ENCODE measurements at places on chromosomes 3 and 15.

GRCh38 chr3:57169108-57169507 lies 4.0 kb upstream of the IL17RD start:
- no peak for DNase-seq

DNA sequence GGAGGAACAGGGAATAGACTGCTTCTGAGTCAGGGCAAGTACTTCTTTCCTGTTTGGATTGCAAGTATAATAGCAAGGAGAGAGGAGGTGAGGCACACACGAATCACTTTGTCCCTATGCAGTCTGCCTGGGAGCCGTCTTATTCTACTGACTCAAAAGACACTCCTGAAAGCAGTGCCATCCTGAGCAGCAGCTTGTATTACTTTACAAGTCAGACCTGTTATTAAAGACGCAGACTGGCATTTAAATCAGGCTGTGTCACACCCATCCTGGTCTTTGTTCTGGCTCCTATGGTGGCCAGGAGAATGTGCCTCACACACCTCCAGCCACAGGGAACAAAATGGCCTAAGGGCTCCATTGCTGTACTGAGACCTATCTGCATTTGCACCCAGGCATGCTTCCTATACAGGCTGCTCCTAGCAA lies 17.9 kb upstream of the SQOR start:
- no peak for DNase-seq

GRCh38 chr15:37824717-37825382 lies 109.6 kb upstream of the TMCO5A start:
- DNase-seq = peak; percentile 42

GRCh38 chr3:87541723-87542122 lies 265.3 kb upstream of the POU1F1 start:
- DNase-seq = no peak

- DNase-seq = peak; percentile 48
Observed at GRCh38 chr15:82952158-82953081, at the start of gene HOMER2. Gene HOMER2, minus strand, starts transcription at chr15:82952720. Its CDS starts 185 bp downstream, at chr15:82952535.

GRCh38 chr15:46681901-46682300 lies 1035.4 kb upstream of the SEMA6D start:
- DNase-seq = no peak

DNA sequence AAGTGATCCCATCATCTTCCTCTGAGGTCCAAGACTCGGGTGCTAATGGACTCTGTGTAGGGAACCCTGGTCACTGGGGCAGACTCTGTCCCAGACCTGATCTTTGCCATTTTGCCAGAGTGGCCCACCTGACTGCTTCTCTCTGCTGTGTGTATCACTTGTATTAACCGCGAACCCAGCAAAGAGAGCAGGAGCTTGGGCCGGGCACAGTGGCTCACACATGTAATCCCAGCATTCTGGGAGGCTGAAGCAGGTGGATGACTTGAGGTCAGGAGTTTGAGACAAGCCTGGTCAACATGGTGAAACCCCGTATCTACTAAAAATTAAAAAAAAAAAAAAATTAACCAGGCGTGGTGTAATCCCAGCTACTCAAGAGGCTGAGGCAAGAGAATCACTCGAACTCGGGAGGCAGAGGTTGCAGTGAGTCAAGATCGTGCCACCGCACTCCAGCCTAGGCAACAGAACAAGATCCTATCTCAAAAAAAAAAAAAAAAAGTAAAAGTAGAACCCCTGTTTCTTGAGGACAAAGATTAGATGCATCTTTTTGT lies 32.9 kb upstream of the CYP11A1 start:
- DNase-seq = peak; percentile 51

GRCh38 chr3:152122851-152123250 lies 145.9 kb upstream of the MBNL1 start:
- no peak for DNase-seq

DNA sequence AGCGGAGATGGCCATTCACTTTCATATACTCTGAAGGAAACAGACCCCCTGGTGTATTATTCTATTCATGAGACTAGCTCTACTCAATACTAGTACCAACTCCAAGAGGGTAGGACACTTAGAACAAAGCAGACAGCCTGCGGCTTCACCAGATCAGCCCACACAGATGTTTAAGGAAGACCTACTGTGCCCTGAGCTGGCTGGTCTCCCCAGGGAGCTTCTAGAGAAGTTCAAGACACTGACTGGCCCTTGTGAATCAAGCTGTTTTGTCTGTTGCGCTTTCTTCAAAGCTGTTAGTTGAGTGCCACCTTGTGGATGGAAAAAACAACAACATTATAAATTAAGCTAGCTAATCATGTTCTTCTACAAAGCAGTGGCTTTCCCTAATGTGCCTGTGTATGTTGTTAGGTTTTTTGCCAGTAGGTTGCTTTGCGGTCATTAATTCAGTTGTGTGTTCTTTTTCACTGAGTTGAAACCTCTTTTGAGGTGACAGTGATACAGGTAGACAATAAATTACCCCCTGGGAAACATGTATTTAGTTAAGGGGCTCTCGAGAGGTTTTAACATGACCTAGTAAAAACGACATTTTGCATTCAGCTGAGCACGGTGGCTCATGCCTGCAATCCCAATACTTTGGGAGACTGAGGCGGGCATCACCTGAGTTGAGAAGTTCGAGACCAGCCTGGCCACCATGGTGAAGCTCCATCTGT lies 64.2 kb upstream of the MYZAP start:
- peak; percentile 47 for DNase-seq

GRCh38 chr3:173743111-173743510 lies 345.6 kb downstream of the NLGN1 start:
- no peak for DNase-seq

GRCh38 chr15:95929232-95929846 lies 401.2 kb upstream of the NR2F2 start:
- DNase-seq = peak; percentile 46

GRCh38 chr3:193572426-193572908 lies 17.8 kb upstream of the ATP13A4 start:
- DNase-seq = peak; percentile 82

- DNase-seq = no peak
Observed at GRCh38 chr15:39456582-39457330, 124.1 kb upstream of the THBS1 start.

GRCh38 chr3:42752961-42753360 lies 20.1 kb downstream of the CCDC13 start:
- no peak for DNase-seq

DNA sequence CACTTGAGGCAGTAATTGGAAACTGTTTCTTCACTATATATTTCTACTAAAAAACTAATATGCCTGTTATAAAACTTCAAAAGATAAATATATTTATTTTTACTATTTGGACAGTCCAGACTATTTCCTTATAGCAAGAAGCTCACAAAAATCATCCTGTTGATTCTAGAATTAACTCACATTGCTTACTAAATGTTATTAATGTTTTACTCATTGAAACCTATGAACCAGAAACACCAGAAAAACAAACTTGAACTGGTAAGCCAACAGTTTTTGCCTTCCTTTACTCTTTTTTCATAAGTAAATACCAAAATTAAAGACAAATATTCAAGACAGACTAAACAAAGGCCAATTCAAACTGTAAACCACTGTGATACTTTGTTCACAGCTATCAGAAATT lies 26.4 kb downstream of the TOMM70 start:
- no peak for DNase-seq

DNA sequence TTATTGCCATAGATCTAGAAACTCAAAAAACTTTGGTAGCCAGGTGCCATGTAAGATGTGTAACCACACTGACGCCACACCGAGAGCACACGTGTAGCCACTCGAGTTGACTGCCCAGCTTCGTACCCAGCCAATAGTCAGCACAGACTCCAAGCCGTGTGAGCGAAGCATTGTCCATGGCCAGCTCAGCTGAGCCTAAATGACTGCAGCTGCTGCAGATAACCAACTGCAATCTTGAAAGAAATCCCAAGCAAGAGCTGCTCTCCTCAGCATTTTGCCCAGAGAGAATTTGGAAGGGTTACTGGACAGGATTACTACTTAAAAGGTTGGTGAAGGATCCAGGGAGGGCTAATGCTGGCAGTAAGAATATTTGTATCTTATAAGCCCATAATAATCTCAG lies 193.0 kb upstream of the THRB start:
- no peak for DNase-seq

GRCh38 chr15:63906266-63906584 lies 72.5 kb upstream of the HERC1 start:
- DNase-seq = no peak

DNA sequence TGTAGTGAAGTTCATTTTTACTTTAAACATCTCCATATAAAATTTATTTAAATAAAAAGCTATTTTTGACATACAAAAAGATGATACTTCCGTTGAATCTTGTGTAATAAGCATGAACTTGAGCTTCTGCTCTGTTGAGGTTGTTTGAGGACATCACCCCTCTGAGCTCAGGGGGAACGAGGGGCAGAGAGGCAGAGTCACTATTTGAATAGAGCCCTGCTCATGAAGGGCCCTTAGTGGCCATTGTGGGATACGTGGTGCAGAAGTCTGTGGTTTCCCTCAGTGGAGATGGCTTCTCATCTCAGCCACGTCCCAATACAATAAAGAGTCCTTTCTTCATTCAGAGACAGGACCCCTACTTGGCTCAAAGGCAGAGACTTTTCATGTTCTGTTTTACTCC lies 10.6 kb downstream of the CEMIP start:
- DNase-seq = no peak

DNA sequence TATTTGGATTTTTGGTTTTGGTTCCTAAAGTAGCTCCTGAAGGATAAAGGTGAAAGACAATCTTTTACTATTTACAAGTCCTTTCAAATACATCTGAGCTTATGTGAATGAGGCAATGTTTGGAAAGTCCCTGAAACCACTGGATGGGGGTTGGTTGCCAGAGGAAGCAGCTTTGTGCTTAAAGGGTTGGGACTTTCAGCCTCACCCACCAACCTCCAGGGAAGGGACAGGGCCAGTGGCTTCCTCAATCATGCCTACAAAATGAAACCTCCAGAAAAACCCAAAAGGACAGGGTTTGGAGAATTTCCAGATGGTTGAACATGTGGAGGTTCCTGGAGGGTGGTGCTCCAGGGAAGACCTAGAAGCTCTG lies 20.9 kb upstream of the ABHD17C start:
- no peak for DNase-seq

DNA sequence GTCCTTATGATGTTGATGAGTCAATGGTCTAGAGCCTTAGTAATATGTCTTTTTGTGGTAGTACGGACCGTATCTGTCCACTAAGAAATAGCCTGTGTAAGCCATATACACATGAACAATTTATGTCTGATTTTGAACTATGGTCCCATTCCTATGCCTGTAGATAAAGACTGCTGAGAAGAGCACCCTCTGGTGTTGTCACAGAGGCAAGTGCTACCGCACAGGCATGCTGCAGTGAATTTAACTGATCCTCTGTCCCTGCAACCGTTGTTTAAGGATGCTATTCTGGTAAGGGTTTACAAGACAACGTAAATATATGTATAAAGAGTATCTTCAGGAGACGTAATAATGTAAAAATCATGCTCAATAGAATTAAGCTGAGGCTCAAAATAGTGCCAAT lies 170.7 kb downstream of the UBE3A start:
- no peak for DNase-seq

GRCh38 chr3:167675848-167676247 lies 22.1 kb upstream of the WDR49 start:
- DNase-seq = peak; percentile 41

GRCh38 chr15:71352125-71352524 lies 236.9 kb downstream of the THSD4 start:
- no peak for DNase-seq

- no peak for DNase-seq
Observed at GRCh38 chr3:188007897-188008296, 146.1 kb upstream of the LPP start.

DNA sequence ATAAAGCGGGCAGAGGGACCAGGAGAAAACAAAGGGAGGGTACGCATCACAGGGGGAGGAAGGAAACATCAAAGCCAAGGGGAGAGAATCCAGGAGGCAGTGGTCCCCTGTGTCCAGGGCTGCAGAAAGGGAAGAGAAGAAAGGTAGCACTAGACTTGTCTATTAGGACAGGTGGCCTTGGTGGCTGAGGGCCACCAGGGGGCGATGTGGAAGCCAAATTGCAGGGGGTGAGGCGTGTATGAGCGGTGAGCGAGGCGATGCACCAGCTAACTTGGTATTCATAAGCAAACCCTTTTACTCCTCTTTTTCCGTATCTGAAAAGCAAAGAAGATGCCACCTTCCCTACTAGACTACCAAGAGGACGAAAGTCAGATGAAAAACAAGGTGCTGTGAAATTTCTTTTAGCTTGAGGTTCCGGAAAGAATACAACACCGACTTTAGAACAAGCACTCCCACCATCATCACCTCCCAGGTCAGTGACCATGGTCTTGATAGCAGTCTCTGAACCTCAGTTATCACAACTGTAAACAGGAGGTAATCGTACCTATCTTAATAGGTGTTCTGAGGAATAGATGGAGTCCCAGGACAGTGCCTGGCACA lies 654.4 kb upstream of the ADAMTS9 start:
- peak; percentile 72 for DNase-seq

DNA sequence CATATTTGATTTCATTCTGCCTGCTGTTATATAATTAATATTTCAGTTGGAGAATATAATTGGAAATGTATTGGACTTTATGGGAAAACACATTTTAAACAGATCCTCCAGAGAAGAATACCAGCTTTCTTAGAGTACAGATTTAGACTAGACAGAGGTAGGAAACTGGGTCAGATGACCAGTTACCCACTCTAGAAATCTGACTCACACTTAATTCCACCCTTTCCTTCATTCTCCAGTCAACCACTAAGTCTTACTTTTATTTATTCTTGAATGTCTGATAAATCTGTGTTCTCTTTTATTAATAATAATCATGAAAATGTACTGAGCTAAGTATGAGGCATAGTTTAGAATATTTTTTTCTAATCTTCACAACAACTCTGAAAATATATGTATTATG lies 110.7 kb downstream of the LRRC49 start:
- DNase-seq = no peak

GRCh38 chr15:88089024-88089620 lies 167.4 kb downstream of the NTRK3 start:
- no peak for DNase-seq

- no peak for DNase-seq
Observed at GRCh38 chr3:78855190-78855589, 912.6 kb downstream of the ROBO1 start.

DNA sequence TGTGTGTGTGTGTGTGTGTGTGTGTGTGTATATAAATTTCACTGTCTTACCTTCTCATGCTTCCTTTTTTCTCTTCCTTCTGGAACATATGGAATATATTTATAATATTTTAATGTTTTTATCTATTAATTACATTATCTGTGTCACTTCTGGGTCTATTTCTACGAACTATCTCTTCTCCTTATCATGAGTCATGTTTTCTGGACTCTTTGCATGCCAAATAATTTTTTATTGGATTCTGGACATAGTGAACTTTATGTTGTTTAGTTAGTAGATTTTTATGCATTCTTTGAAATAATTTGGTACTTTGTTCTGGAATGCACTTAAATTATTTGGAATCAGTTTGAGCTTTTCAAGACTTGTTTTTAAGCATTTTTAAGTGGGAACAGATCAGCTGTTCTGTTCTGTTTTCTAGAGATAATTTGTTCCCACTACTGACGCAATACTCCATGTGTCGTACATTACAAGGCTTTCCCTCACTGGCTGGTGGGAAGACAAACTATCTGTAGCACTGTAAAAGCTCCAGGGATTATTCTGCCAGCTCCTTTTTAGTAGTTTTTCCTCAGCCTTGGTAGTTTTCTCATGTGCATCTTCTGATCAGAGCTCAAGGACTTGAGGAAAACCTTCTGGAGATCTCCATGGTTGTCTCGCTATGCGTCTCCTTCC lies 302.0 kb downstream of the CLSTN2 start:
- no peak for DNase-seq

GRCh38 chr3:151330379-151330778 lies 1.0 kb upstream of the P2RY13 start:
- DNase-seq = no peak

GRCh38 chr3:17640466-17640865 lies 102.0 kb downstream of the TBC1D5 start:
- no peak for DNase-seq
